Articular chondrocyte of knee joint (primary cell): ENCODE measurements at places on chromosomes 1 and 21. TPM values are rescaled to one million over a fixed set of nuclear protein-coding genes. Genes with fewer than 3 reads are reported as not detected.

The KLF17 gene
- total RNA-seq = 1.2 and 1.4 TPM in 2 replicates

The CAMK1G gene
- total RNA-seq = 0.22 TPM in 1 of 2 replicates, not detected in the other

The KRTAP19-2 gene
- total RNA-seq = not detected in 2 replicates

The AKT3 gene
- 46.5 and 49.5 TPM in 2 replicates for total RNA-seq

The CRB1 gene
- total RNA-seq = 0.26 and 0.65 TPM in 2 replicates

The CATSPERE gene
- 2.4 TPM in 2 replicates for total RNA-seq

The RNF187 gene
- 36.5 and 39.6 TPM in 2 replicates for total RNA-seq

The NPR1 gene
- under 0.01 and 0.13 TPM in 2 replicates for total RNA-seq

The RPTN gene
- total RNA-seq = 0.13 and 0.54 TPM in 2 replicates

The OR2L5 gene
- total RNA-seq = 0.13 TPM in 1 of 2 replicates, not detected in the other

The ELF3 gene
- total RNA-seq = 0.13 and 0.32 TPM in 2 replicates

The RGS5 gene
- 3.4 and 6.5 TPM in 2 replicates for total RNA-seq

The PLA2G4A gene
- 24.4 and 29.3 TPM in 2 replicates for total RNA-seq

The VCAM1 gene
- 243 and 734 TPM in 2 replicates for total RNA-seq

The IL19 gene
- total RNA-seq = not detected in 2 replicates

The GPATCH3 gene
- total RNA-seq = 8.4 and 10.3 TPM in 2 replicates

The OR14K1 gene
- total RNA-seq = not detected in 2 replicates

The TTC24 gene
- total RNA-seq = not detected in 2 replicates

The OR2AJ1 gene
- not detected in 2 replicates for total RNA-seq

The NBPF10 gene
- 3.7 and 4.3 TPM in 2 replicates for total RNA-seq

The S100A2 gene
- 2.9 and 3.1 TPM in 2 replicates for total RNA-seq

The RXFP4 gene
- total RNA-seq = not detected in 2 replicates

The RCSD1 gene
- 0.11 and 0.26 TPM in 2 replicates for total RNA-seq

The RAB7B gene
- 11.6 and 19.9 TPM in 2 replicates for total RNA-seq

The PATJ gene
- 12.6 and 15.0 TPM in 2 replicates for total RNA-seq

The C1orf74 gene
- total RNA-seq = 2.6 and 3.4 TPM in 2 replicates

The SDHB gene
- total RNA-seq = 85.8 and 90.4 TPM in 2 replicates

The ERG gene
- total RNA-seq = 74.6 and 102 TPM in 2 replicates

The LRRC39 gene
- 0.39 and 0.76 TPM in 2 replicates for total RNA-seq

The PDZK1IP1 gene
- total RNA-seq = 0.26 TPM in 1 of 2 replicates, not detected in the other

The CFHR3 gene
- total RNA-seq = 0.11 TPM in 1 of 2 replicates, not detected in the other

The NUF2 gene
- 7.6 and 9.5 TPM in 2 replicates for total RNA-seq

The C1orf141 gene
- total RNA-seq = not detected in 2 replicates

The HHIPL2 gene
- total RNA-seq = 14.1 and 17.5 TPM in 2 replicates

The LEFTY2 gene
- not detected in 2 replicates for total RNA-seq

The RC3H1 gene
- total RNA-seq = 36.6 and 47.5 TPM in 2 replicates

The SELE gene
- total RNA-seq = not detected in 2 replicates

The TOMM40L gene
- 7.5 and 9.4 TPM in 2 replicates for total RNA-seq

The PROK1 gene
- not detected in 2 replicates for total RNA-seq

The BRINP2 gene
- total RNA-seq = not detected in 2 replicates
